ENCODE measurements at places on chromosomes 3 and 15.

DNA sequence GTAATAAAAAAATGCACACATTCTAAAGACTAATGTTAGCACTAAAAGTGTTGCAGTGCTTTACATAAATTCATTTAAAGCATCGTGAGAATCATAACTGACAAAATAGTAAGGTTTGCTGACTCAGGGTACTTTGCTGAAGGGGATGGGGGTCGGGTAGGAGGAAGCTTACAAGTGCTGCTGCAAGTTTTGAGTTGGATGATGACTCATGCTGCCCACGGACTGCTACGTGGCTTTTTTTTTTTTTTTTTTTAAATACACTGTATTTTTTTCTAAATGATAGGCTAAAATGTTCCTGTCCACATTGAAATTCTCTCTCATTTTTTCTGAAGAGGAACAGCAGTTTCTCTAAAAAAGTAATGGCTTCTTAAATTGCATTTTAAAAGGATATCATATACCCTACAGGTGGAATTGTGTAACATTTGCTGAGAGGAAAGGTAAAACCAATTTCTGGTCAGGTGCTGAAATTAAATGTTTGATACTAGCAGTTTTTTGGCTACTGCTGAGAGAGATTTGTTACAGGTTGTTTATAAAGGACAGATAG lies 2.2 kb downstream of the MAPK6 start:
- DNase-seq: no peak

DNA sequence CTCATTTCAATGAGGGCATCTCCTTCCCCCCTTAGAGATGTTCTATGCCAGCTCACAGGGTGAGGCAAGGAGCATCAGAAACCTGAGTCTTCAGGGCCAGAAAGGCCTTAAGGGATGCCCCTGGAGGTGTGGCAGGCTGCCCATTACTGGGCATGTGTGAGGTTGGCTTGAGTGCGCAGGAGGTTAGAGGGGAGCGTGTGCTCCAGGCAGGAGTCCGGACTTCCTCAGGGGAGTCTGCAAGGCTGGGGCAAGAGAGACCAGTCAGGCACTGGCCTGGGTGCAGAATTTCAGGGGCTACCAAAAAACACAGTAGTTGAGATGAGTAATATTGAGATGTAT lies 1.9 kb downstream of the LOXL1 start:
- no peak for DNase-seq

DNA sequence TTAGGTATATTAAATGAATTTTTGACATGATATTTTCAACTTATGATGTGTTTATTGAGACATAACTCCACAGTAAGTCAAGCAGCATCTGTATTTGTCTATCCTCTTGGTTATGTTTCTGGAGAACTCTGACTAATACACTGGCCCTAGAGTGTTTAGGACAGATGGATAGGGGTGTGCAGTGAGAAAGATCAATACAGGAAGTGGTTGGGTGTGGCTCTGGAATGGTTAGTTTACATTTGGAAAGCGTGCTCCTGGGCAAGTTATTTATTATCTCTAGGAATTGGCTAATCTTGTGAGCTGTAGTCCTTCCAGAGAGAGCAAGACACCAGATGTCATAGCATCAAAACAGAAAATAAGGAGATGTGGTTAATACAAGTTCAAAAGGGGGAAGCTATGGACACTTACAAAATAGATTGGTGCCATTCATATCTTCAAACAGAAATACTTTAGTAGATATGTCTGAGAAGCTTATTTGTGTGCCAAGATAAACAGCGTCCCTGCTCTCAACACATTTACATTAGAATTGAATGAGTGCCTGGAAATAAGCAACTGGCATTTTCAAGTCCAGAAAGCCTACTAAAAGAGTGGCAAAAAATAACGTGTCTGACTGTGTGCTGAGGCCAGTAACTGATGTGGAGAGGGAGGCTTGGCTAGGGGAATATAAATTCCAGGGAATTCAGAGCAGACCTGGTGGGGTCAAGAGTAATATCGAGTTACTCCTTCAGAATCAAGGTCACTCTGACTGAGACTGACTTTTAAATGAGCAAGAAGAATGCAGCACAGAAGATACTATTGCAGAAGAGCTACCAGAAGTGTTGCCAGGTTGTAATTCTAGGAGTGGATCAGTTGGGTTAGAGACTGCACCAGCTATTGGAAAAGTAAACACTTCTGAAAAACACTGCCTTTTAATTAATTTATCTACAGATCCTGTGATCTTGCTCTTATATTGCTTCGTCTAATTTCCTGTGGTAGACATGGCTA lies 33.4 kb upstream of the PLAAT1 start:
- DNase-seq: peak; percentile 9

- no peak for DNase-seq
These were observed 32.6 kb downstream of the MAGEF1 start for GRCh38 chr3:184679056-184679816.

- no peak for DNase-seq
These were observed 126.7 kb upstream of the PRICKLE2 start for GRCh38 chr3:64351713-64352638.

DNA sequence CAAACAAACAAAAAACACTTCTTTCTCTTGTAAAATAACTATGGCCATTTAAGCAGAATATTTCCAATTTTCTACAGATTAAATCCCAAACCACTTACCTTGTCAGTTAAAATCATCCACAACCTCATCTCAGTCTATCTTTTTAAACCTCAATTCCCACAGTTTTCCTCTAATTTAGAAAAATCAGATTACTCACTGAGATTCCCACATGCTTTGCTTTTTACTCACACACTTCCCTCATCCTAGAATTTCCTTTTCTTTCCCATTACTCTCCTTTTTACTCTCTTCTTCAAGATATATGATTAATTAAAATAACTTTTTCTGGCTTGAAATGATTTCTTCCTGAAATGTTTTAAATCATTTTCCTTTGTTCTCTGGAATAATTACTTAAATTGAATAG lies 790.7 kb downstream of the ROBO1 start:
- no peak for DNase-seq

DNA sequence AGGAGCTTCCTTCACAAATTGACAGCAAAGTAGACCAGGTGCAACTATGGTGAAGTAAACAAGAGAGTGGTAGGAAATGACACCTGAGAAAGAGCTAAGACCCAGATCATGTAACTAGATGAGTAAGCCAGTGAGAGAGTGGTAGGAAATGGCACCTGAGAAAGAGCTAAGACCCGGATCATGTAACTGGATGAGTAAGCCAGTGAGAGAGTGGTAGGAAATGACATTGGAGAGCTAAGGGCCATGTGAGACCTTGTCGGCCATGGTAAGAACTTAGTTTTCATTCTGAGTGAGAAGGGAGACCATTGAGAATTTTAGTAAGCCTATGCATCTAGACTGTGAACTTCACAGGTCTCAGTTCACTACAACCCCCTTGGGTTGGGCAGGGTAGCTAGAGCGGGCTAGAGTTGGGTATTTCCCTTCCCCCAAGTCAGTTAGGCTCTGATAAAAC lies 5.4 kb upstream of the SENP7 start:
- DNase-seq: no peak

- no peak for DNase-seq
These were observed 78.6 kb downstream of the SRGAP3 start for GRCh38 chr3:9170851-9171160.

DNA sequence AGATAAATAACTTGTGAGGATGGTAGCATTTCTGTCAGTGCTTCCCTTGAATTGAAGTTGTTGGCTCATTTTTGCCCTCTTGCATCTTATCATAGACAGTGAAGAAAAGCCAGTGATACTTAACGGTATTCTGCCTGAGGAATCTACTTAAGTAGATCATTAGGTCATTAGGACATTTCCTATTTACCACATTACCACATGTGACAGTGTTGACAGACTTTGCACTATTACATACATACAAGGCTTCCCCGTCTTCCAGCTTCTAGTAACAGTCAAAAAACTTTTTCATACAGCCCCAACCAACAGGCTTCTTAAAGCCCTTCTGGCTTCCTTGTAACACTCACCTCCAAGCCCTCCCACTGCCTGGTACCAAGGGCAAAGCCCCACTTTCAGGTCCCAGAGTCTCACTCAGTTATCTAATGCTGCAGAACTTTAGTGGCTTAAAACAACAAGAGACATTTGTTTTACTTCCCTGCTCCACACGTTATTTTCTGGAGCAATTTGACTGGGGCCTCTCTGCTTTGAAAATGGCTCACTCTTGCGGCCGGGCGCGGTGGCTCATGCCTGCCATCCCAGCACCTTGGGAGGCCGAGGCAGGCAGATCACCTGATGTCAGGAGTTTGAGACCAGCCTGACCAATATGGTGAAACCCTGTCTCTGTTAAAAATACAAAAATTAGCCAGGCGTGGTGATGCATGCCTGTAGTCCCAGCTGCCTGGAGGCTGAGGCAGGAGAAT lies 40.0 kb downstream of the ASB7 start:
- no peak for DNase-seq

DNA sequence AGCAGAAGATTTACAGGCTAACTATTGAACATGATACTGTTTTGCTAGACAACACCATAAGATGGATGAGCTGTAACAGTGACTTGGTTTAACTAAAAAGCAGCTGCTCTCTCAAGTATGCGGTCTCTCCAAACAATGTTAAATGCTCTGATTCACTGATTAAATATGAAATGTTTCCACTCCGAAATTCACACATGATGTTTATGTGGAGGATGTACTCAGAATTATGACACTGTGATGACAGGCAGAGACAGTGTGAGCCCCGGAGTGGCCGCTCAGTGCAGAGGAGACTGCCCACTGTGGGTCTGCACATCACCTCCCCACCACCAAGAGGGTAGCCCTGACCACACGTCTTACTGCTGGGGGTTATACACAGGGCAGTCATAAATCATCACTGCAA lies 83.9 kb upstream of the MEX3B start:
- DNase-seq: no peak

GRCh38 chr15:90691369-90691768 lies 25.8 kb upstream of the BLM start:
- DNase-seq: no peak

DNA sequence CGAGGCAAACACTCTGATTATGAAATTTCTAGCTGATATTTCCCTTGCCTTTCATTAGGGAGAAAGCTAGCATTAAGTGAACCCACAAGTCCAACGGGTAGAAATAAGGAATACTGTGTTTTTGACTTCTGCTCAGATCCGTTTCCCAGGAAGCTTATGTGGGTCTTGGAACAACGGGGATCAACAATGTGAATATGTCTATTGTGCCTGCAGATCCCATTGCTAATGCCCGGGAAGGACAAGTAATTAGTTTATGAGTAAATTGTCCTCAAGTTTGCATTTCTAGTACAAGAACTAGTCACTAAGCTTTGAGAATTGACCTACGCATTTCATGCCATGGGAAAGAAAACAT lies 236.4 kb downstream of the UACA start:
- peak; percentile 36 for DNase-seq

GRCh38 chr3:11226042-11226370 lies 46.2 kb upstream of the ATG7 start:
- DNase-seq: no peak

- no peak for DNase-seq
These were observed 57.1 kb downstream of the FEM1B start for GRCh38 chr15:68334661-68335124.

- no peak for DNase-seq
These were observed 412.0 kb downstream of the CNTN4 start for GRCh38 chr3:2510591-2511145.

DNA sequence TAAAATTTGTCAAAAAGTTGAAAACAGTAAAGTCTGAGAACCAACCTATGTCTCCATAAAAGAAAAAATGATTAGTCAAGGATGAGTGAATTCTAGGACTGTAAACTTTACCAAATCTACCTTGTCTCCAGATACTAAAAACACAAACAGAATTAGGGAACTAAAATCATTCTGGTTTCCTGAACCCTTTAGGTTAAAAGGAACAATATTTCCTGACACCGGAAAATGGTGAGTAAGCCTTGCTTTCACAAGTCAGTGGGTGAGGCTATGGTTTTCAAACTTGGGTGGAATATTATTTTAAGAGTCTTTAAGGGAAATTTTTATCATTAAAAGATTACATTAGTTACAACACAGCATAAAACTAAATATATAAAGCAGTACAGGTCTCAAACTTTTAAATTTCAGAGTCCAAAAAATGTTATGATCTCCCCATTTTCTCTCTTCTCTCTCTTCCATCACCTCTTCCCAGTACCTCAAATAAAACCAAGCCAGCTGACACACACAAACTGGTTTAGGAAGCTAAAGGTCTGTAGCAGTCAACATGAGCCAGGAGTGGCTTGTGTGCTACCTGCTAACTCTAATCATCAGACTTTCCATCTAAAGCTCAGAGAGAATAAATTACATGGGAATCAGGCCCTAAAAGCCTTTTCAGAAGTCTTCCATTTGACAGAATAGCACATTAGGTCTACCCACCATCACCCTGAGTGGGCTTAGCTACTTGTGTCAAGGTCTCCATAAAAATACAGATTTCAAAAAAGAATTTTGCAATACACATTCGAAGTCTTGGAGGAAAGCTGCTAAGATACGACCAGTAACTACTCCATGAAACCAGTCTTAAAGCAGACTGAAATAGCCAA lies 2.2 kb downstream of the SLC12A6 start:
- DNase-seq: no peak

DNA sequence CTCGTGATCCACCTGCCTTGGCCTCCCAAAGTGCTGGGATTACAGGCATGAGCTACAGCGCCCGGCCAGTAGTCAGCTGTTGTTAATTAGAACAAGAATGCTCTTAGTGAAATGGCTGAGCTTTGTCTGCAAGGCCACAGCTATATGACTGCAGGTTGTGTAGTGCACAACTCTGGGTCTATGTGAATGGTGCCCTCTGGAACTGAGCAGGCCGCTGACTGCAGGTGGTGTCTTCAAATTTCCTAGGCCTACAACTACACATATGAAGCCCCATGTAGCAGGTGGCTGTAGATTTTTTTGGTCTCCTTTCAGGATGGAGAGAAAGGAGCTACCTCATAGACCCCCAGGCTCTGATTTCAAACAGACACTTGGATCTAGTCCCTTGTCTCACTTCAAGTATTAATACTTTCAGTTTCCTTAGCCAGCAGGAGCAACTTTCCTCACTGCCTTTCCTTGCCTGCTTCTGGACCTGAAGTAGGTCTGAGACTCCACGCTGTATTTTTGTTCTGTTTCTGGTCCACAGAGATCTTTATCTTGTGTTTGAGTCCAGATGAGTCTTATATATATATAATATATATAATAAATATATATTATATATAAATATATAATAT lies 86.9 kb downstream of the C3orf80 start:
- no peak for DNase-seq

GRCh38 chr3:151201051-151201730 lies 1.8 kb downstream of the GPR171 start:
- no peak for DNase-seq

DNA sequence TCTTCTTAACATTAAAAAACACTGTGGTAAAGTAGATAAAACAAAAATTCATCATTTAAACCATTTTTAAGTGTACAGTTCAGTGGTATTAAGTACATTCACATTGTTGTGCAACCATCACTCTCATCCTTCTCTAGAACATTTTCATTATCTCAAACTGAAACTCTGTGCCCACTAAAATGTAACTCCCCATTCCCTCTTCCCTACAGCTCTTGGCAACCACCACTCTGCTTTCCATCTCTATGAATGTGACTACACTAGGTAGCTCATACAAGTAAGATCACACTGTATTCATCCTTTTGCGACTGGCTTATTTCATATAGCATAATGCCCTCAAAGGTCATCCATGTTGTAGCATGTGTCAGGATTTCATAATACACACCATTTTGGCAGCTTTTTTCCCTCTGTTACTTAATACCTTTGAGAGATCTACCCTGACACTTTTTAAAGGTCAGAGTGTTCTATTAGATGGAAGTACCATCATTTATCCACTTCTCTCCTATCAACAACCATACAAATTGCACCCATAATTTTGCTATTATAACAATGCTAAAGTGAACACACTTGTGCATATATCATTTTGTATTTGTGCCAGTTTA lies 42.9 kb upstream of the FRMD4B start:
- no peak for DNase-seq
